Activated naive CD8-positive, alpha-beta T cell treated with anti-CD3 and anti-CD28 coated beads for 36 hours (primary cell): ENCODE measurements at places on chromosomes 4 and X. TPM values are rescaled to one million over a fixed set of nuclear protein-coding genes. Genes with fewer than 3 reads are reported as not detected.

DNA sequence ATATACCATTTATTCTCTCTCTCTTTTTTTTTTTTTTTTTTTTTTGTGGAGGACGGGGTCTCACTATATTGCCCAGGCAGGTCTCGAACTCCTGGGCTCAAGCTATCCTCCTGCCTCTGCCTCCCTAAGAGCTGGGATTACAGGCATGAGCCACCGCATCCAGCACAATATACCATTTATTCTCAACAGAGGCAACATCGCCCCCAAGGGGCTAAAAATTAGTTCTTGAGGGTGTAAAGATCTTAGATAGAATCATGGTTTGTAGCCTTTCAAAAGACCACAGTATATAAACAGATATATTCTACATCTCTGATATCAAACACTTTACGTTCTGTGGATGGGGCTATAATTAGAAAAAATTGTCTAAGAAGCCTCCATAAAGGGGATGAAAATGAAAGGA lies 39.8 kb upstream of the TCEAL2 start:
- H3K36me3 ChIP-seq: no peaks in the 10 kb centered on the region
- H3K4me1 ChIP-seq: no peaks in the 10 kb centered on the region
- H3K27ac ChIP-seq: no peak overlapping the region
- H3K27me3 ChIP-seq: peaks cover 5% of the 10 kb centered on the region

DNA sequence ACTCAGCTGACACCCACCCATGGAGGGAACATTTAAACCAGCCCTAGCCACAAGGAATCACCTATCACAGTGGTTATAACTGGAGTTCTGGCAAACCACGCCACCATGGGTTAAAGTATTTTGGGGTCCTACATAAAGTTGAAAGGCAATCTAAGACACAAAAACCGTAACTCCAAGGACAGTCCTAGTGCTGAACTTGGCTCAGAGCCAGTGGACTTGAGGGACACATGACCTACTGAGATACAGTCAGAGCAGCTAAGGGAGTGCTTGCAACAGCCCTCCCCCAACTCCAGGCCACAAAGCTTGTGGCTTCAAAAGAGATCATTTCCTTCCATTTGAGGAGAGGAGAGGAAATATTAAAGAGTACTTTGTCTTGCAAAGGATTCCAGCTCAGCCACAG lies 300.5 kb downstream of the FGF13 start:
- DNase-seq: no peak
- no peak overlapping the region for H3K27ac ChIP-seq
- H3K4me3 ChIP-seq: no peak overlapping the region
- H3K27me3 ChIP-seq: no peaks in the 10 kb centered on the region

DNA sequence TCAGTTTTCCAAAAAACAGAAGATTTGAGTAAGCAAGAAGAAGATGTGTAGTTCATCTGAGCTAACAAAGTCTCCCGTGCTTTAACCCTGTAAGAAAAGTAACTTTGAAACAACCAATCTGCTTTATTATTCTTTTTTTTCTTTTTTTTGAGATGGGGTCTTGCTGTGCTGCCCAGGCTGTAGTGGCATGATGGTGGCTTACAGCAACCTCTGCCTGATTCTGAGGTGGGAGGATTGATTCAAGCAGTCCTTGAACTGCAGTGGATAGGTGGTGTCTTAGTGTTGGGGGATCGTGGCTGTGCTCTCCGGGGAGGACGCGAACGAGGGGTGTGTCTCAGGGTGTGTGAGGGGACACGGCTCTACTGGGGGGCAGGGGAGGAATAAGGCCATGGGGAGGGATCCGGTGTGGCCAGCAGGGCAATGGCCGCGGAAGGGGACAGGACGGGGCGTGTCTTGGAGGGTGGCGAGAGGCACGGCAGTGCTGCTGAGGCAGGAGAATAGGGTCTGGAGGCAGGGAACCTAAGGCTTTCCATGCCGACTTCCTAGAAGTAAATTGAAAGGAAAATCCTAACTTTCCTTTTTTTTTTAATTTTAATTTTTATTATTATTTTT lies 2.4 kb downstream of the ARSD start:
- H3K27me3 ChIP-seq: peaks cover 4% of the 10 kb centered on the region
- no peaks in the 10 kb centered on the region for H3K4me1 ChIP-seq
- no peak overlapping the region for H3K27ac ChIP-seq

GRCh38 chr4:155179216-155179615 lies 29.2 kb upstream of the NPY2R start:
- DNase-seq: no peak
- no peak overlapping the region for H3K4me3 ChIP-seq
- H3K27ac ChIP-seq: no peak overlapping the region
- no peaks in the 10 kb centered on the region for H3K4me1 ChIP-seq
- no peaks in the 10 kb centered on the region for H3K36me3 ChIP-seq

GRCh38 chr4:73721909-73722308 lies 18.5 kb upstream of the CXCL8 start:
- H3K27me3 ChIP-seq: no peaks in the 10 kb centered on the region
- no peak overlapping the region for H3K4me3 ChIP-seq
- no peak for DNase-seq
- no peaks in the 10 kb centered on the region for H3K36me3 ChIP-seq

DNA sequence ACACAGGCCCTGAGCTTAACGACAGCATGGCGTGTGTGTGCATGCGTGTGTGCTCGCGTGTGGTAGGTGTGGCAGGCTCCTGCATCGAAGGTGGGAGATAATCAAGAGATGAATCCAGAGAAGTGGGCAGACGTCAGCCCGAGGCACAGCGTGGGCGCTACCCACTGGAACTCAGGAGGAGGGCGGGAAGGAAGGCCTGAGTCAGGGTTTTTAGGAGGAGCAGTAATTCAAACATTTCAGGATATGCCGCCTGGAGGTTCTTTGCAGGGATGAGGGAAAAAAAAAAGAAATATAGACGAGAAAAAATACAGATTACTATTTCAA lies 66.3 kb upstream of the STX18 start:
- H3K27ac ChIP-seq: no peak overlapping the region
- no peaks in the 10 kb centered on the region for H3K4me1 ChIP-seq
- H3K27me3 ChIP-seq: no peaks in the 10 kb centered on the region
- H3K4me3 ChIP-seq: no peak overlapping the region

GRCh38 chrX:42678133-42678532 lies 99.8 kb downstream of the PPP1R2C start:
- no peak overlapping the region for H3K27ac ChIP-seq
- H3K4me3 ChIP-seq: no peak overlapping the region
- H3K27me3 ChIP-seq: no peaks in the 10 kb centered on the region
- H3K36me3 ChIP-seq: no peaks in the 10 kb centered on the region
- DNase-seq: no peak
- H3K4me1 ChIP-seq: peaks cover 2% of the 10 kb centered on the region

DNA sequence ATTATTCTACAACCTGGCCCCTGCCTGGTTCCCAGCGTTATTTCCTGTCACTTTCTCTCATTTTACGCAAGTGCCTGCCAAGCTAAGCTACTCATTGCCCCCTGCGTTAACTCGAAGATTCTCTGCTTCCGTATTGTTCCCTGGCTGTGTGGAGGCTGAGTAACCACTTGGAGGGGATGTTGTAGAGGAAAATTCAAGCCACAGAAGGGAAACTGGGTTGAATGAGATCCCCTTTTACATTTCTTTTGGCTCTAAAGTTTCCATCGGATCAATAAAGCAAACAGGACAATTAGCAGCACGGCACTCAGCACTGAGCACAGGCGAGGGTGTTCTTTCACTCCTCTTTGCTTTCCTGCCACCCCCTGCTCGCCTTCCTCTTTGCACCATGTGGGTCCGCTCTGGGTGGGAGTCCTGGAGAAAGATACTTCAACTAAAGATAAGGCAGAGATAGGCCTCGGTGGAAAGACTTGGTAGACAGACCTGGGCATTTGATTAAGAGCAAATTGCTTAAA lies 4.2 kb upstream of the TMSB4X start:
- H3K36me3 ChIP-seq: peaks cover 22% of the 10 kb centered on the region
- peak overlapping the region; percentile 98 for H3K27ac ChIP-seq
- H3K4me1 ChIP-seq: peaks cover 39% of the 10 kb centered on the region
- peak; percentile 48 for DNase-seq
- H3K27me3 ChIP-seq: peaks cover 5% of the 10 kb centered on the region

DNA sequence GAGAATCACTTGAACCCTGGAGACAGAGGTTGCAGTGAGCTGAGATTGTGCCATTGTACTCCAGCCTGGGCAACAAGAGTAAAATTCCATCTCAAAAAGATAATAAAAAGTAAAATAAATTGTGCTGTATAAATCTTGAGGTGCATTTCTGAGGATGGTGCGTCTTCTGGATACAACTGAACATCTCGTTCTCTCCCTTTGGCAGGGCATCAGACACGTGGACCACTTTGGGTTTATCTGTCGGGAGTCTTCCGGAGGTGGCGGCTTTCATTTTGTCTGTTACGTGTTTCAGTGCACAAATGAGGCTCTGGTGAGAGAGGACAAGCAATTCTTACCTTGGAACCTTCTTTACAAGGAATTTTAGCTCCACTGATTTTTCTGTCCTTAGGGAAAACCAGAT lies 60.2 kb downstream of the PTTG2 start:
- H3K4me3 ChIP-seq: no peak overlapping the region
- H3K36me3 ChIP-seq: peaks cover 36% of the 10 kb centered on the region

DNA sequence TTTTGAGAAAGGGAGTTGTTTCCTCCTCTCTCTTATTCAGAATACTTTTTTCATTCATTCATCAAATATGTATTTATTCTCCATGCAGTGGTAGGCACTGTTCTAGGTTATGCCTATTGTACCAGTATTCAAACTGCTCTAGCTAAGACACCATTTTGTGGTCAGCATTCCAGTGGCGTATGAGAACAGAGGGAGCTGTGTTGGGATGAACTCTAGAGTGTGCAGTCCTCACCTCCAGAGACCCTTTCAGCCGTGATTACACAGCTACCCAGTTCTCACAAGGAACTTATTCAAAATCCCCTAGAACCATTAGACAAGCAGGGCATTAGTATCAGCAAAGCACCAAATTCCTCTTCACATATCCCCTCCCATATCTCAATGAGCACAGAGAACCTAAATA lies 4.2 kb downstream of the TLR1 start:
- no peak overlapping the region for H3K4me3 ChIP-seq
- H3K27me3 ChIP-seq: no peaks in the 10 kb centered on the region
- H3K27ac ChIP-seq: no peak overlapping the region

DNA sequence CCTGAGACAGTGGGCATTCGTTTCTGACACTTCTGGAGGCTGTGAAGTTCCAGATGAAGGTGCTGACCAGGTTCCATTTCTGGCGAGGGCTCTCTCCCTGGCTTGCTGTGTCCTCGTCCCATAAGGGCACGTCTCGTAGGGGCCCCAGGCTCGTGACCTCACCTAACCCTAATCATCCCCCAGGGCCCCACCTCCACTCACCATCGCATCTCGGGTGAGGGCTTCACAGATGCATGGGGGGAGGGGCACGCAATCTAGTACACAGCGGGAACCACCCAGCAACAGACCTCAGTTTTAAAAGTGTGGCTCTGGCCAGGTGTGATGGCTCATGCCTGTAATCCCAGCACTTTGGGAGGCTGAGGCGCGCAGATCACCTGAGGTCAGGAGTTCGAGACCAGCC lies 22.1 kb downstream of the PDE6B start:
- peaks cover 2% of the 10 kb centered on the region for H3K4me1 ChIP-seq
- H3K27ac ChIP-seq: no peak overlapping the region
- H3K27me3 ChIP-seq: peaks cover 40% of the 10 kb centered on the region
- no peak overlapping the region for H3K4me3 ChIP-seq
- H3K36me3 ChIP-seq: no peaks in the 10 kb centered on the region
- DNase-seq: no peak

GRCh38 chrX:148426467-148426866 lies 74.0 kb upstream of the AFF2 start:
- H3K4me3 ChIP-seq: no peak overlapping the region
- H3K27ac ChIP-seq: no peak overlapping the region
- DNase-seq: no peak
- no peaks in the 10 kb centered on the region for H3K27me3 ChIP-seq
- peaks cover 10% of the 10 kb centered on the region for H3K4me1 ChIP-seq

- H3K4me3 ChIP-seq: no peak overlapping the region
- no peak for DNase-seq
- no peak overlapping the region for H3K27ac ChIP-seq
- H3K4me1 ChIP-seq: no peaks in the 10 kb centered on the region
- H3K36me3 ChIP-seq: no peaks in the 10 kb centered on the region
Measured at GRCh38 chr4:111031596-111031995, 408.7 kb upstream of the PITX2 start.

DNA sequence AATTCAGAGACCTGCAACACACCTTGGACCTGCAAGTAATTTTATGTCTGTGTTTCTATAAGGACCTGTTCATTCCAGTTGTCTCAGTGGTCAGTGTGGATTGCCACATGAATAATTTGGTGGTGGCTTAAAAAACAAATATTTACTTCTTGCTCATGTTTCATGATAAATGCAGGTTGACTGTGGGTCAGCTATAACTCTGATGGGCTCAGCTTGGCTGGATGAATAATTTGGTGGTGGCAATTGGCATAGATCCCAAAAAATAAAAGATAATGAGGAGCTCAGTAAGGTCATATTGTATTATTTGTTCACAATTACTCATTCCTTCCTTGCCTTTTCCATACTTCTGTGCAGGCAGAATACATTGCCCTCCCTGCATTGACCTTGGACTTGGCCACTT lies 18.9 kb upstream of the SCRG1 start:
- H3K4me3 ChIP-seq: no peak overlapping the region
- H3K4me1 ChIP-seq: no peaks in the 10 kb centered on the region
- no peaks in the 10 kb centered on the region for H3K36me3 ChIP-seq
- no peaks in the 10 kb centered on the region for H3K27me3 ChIP-seq

DNA sequence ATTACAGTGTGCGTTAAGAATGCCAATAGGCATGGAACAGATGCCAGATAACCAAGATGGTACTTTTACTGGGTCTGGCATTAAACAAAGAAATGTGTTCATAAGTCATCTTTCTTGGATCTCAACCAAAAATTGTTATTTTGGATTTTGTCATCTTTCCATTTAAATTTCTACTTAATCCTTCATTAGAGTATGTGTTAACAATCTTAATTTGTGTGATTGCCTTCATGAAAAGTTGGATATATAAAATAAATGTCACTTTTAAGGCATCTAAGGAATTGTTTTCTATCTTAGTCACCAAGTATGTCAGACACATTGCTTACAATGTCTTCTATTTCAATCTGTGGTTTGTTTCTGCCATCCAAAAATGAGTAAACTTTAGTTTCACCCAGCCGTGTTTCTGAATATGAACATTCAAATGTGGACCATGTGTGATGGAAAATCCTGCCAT lies 87.5 kb downstream of the PALLD start:
- H3K36me3 ChIP-seq: no peaks in the 10 kb centered on the region
- H3K27me3 ChIP-seq: peaks cover 16% of the 10 kb centered on the region
- H3K4me3 ChIP-seq: no peak overlapping the region
- DNase-seq: no peak

GPRIN3 gene
- total RNA-seq: 9.4 TPM

CPE gene
- total RNA-seq: not detected

HMGN5 gene
- 3.9 TPM for total RNA-seq

PPP4R3C gene
- total RNA-seq: not detected

MAGEA8 gene
- not detected for total RNA-seq

TMEM144 gene
- total RNA-seq: 0.16 TPM

STOX2 gene
- total RNA-seq: not detected

P2RY8 gene
- 12.5 TPM for total RNA-seq

DCAF4L1 gene
- total RNA-seq: 0.27 TPM

TMEM31 gene
- not detected for total RNA-seq
